ENCODE measurements at places on chromosomes 7 and 10.

DNA sequence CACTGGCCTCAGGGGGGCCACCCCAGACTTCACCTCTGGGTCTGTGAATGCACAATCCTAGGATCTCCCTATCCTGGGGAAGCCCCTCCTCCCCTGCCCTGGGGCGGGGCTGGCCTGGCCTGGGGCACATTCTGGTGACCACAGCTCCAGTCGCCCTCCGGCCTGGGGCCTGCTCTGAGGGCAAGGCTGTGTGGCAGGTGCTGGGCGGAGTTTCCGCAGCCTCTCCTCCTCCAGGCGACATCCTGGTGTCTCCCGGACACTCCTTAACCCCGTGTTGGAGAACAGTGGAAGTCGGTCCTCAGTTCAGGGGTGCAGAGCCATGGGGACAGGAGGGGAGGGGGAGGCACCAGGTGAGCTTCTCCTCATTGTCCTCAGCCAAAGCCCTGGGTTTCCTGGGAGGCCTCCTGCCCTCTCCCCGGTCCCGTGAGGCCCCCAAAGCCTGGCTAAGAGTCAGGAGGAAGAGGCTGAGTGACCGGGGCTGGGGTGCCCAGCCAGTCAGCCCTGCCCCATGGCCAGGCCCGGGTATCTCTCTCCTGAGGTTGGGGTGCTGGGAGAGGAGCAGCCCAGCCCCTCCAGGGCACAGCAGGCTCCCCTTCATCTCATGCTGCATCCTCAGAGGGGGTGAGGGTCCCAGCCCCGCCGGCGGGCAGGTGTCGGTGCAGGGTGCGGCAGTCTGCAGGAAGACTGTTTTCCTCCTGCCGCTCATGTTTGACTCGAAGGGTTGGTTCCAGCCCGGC is 22.6 kb downstream of the UNCX start:
- DNase-seq, result no peak

DNA sequence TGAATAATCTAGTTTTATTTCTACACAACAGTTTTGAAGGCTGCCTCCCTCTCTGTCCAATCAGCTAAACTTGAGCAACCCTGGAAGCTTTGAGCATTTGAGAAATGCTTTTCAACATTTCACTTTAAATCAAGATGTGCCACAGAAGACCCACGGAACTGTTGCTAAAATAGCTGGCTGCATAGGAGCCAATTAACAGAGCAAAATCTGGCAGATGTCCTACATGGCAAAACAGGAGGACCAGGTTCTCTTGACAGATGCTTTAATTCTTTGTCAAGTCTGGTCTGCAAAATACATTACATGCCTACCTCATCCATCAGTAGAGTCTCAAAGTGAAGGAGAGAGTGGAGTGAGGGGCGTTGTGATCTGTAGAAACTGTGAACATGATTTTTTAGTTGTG is 185.9 kb downstream of the DPY19L1 start:
- DNase-seq, result no peak

GRCh38 chr7:155355745-155356144 is 58.1 kb downstream of the INSIG1 start:
- no peak for DNase-seq

- DNase-seq, result no peak
These were observed 163.6 kb downstream of the DOCK4 start for GRCh38 chr7:112042631-112043030.

DNA sequence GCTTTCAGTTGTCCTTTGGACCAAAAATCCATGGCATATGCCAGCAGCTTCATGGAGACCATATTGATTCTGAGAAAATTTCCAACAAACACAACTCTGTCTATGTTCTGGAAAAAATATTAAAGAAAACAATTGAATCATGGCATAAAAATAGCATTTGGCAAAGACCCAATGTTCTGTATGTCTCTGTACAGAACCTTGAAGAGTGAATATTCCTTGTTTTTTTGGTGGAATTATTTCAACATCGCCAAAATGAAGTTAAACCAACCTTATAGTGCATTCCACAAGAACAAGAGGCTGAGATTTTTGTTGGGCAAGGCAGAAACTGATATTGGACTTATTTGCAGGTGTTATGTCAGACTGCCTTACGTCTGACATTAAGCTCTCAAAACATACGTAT is 53.3 kb upstream of the SLC16A12 start:
- no peak for DNase-seq

GRCh38 chr7:55070271-55070743 is 51.5 kb downstream of the EGFR start:
- DNase-seq, result no peak

DNA sequence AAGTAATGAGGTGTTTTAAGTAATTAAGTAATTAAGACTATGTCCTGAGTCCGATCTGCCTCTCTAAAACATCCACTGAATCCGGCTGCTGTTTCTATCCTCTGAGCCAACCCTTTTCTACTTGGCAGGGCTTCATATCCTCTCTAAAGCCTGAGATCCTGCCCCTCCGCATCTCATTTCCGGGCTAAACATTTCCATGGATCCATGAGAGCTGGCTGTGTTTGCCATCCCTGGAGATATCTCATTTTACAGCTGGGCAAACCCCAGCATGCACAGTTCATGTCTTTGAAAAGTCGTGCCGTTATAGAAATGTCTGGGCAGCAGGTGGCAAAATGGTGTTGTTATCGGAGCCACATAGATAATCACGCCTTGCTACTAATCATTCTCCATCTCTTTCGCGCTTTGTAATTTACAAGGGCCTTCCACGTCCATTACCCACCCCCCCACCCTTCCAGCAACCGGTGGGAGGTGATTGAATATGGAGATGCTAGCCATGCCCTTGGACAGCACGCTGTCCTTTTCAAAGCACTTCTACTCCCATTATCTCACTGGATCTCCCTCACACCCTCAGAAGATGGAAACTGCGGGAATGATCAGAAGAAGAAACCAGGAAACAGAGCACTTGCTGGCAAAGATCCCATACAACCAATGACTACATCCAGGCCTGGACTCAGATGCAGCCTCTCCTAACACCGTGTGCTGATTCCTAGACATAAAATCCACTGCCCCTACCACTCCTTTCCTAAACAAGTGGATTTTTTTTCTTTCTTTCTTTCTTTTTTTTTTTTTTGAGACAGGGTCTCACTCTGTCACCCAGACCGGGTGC is 1189.2 kb downstream of the TYW1 start:
- no peak for DNase-seq

DNA sequence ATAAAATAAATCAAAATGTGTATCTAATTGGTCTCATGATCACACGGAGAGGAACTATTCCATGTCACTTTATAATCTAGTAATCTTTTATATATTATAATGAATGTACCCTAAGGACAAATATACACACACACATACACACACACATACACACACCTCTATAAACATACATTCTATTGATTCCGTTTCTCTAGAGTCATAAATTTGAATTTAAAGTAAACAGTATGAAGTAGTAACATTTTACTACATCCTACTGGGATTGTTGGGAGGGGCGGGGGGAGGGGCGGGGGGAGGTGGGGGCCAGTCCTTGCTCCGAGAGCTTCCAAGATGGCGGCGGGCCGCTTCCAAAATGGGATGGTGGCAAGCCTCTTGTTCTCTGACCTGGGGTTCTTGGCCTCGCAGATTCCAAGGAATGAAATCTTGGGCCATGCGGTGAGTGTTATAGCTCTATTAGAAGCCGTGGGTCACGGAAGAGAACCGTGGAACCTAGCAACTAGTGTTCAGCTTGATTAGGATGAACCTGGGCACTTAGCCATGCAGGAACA is 143.2 kb downstream of the REEP3 start:
- no peak for DNase-seq

GRCh38 chr10:31121757-31122577 is 90.3 kb upstream of the ZNF438 start:
- DNase-seq, result no peak

DNA sequence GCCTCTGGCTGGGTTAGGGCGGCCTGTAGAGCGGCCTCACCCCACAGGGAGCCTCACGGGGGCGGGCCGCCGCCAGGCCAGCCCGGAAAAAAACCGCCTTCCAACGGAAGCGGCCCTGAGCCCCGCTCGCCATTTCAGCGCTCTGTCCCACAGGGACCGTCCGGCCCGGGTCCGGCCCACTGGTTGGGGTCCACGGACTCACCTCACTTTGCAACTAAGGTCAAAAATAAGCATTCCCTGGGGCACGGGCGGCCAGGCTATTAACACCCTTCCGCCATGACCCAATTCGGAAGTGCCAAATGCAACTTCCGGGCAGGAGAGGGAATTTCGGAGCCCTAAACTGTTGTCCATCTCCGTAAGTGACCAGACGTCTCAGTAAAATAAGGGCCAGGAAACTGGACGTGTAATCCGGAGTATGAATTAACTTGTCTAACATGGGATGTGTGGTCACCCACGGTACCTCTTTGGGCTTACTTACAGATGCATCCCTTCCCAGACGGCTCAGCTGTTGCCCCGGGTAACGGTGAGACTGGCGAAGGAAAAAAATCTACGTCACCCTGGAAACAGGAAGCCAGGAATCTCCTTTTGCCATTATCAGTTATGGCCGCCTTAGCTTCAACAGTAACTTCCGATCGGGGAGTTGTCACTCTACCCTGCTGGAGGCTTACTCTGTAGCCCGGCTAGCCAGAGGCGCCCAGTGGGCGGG is at the start of gene BBIP1:
Gene BBIP1, minus strand, starts transcription at position 538 of the 706 bp plus-strand sequence. CDS start 1,023 bp downstream, outside the sequence.
- DNase-seq, result peak; percentile 89

Measured in T-cell (primary cell).